ENCODE measurements at places on chromosomes 2 and 18. TPM values are rescaled to one million over a fixed set of nuclear protein-coding genes. Genes with fewer than 3 reads are reported as not detected.
A peak's percentile ranks its signal among the peaks of the same experiment; 100 is the strongest.

- H3K27ac ChIP-seq = no peak overlapping the region
- H3K27me3 ChIP-seq = no peaks in the 10 kb centered on the region
- H3K4me1 ChIP-seq = no peaks in the 10 kb centered on the region
- no peak for DNase-seq
- no peak overlapping the region for H3K4me3 ChIP-seq
Measured at GRCh38 chr18:42030586-42031182, 75.7 kb downstream of the PIK3C3 start.

DNA sequence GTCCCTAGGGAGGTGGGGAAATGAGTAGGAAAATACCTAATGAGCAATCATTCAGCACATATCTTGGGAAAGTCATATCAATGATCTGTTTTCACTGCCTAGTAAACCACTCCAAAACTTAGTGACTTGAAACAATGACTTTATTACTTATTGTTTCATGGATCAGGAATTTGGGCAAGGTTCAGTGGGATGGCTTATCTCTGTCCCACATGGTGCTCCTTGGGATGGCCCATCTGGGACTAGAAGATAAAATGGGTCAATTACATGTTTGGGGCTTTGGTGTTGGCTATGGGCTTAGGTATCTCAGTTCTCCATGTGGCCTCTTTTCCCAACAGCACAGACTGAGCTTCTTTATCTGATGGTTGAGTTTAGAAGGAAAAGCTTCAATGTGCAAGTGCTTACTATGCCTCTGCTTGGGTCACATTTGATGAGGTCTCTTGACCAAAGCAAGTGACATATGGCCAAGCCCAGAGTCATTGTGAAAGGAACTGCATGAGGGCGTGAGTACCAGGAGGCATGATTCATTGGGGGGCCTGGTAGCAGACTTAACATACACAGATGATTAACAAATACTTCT, 218.1 kb upstream of the TNP1 start:
- no peaks in the 10 kb centered on the region for H3K36me3 ChIP-seq
- H3K27ac ChIP-seq = no peak overlapping the region
- no peak overlapping the region for H3K4me3 ChIP-seq
- DNase-seq = no peak

GRCh38 chr2:50328680-50329079, 703.3 kb downstream of the NRXN1 start:
- H3K4me1 ChIP-seq = no peaks in the 10 kb centered on the region
- no peak overlapping the region for H3K4me3 ChIP-seq
- H3K27ac ChIP-seq = peak overlapping the region; percentile 61
- H3K27me3 ChIP-seq = no peaks in the 10 kb centered on the region
- DNase-seq = no peak

GRCh38 chr2:219603771-219604170, 6.1 kb downstream of the STK11IP start:
- H3K36me3 ChIP-seq = peaks cover 59% of the 10 kb centered on the region
- no peaks in the 10 kb centered on the region for H3K27me3 ChIP-seq
- DNase-seq = no peak
- no peak overlapping the region for H3K4me3 ChIP-seq
- H3K27ac ChIP-seq = no peak overlapping the region
- peaks cover 4% of the 10 kb centered on the region for H3K4me1 ChIP-seq

DNA sequence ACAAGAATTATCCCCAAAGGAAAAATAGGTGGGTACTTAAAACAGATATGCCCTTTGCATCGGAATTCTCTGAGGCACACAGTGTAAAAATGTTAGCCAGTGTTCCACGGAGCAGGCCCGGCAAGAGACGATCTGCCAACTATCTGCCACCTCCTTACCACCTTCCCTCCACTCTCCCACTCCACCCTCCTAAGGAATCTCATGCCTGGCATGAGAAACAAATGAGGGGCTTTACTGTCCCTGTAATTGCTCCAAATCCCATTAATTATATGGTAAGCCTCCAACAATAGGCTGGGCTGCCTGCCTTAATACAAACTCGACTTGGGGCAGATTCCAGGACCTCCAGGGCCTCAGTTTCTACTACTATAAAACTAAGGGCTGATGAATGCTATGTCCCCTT, 102.3 kb downstream of the ZBTB7C start:
- no peak overlapping the region for H3K27ac ChIP-seq
- no peaks in the 10 kb centered on the region for H3K36me3 ChIP-seq
- no peak overlapping the region for H3K4me3 ChIP-seq
- no peaks in the 10 kb centered on the region for H3K4me1 ChIP-seq

Gene SNORC
- total RNA-seq = 0.12 TPM

DNA sequence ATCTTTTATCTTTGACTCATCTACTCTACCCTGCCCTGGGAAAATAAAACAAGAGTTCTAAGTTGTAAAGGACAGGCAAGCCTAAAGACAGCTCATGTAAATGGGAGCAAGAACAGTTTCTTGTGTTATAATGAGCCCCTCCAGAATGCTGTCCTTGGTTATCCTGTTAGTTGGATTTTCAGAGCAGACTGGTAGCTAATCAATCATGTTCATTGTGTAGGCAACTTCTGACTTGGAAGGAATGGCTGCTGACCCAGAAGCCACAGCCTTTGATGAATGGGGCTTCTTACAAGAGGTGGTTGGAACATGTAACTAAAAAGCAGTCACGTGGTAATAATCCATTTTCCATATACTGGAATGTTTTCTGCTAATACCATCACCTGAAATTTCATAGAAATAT, 254.2 kb downstream of the AGPS start:
- no peak for DNase-seq
- no peaks in the 10 kb centered on the region for H3K27me3 ChIP-seq
- H3K36me3 ChIP-seq = no peaks in the 10 kb centered on the region
- no peaks in the 10 kb centered on the region for H3K4me1 ChIP-seq
- H3K27ac ChIP-seq = no peak overlapping the region

GRCh38 chr18:48777744-48778116, 173.0 kb downstream of the SMAD7 start:
- H3K4me1 ChIP-seq = no peaks in the 10 kb centered on the region
- no peak overlapping the region for H3K4me3 ChIP-seq
- peak; percentile 77 for DNase-seq
- H3K27me3 ChIP-seq = no peaks in the 10 kb centered on the region
- peak overlapping the region; percentile 91 for H3K27ac ChIP-seq

DNA sequence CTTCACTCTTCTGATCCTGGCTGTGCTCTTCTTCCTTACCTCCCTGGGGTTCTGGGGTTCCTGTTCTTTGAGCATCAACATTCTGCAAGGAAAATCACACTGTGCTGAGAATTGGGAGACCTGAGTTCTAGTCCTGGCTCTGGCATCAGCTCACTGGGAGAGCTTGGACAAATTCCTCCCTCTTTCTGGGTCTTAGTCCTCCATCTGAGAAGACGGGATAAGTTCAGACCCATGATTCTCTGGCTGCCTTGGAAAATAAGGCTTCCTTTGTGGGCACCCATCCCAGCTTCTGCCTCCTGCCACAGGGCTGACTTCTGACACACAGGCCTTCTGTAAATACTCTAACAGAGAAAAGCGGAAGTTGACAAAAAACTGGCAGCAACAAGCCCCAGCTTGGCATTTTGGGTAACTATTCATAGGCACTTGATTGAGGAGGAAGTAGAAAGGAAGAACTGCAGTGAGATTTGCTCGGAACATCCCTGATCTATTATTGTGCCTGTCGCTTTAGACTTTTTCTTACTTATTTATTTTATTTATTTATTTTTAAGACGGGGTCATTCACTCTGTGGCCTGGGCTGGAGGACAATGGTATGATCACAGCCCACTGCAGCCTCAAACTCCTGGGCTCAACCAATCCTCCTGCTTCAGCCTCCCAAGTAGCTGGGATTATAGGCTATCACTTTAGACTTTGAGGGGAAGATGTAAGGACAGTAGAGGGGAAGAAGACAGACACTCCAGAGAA, 7.9 kb downstream of the PCBP1 start:
- no peaks in the 10 kb centered on the region for H3K27me3 ChIP-seq
- peaks cover 19% of the 10 kb centered on the region for H3K4me1 ChIP-seq
- no peak overlapping the region for H3K4me3 ChIP-seq
- peak overlapping the region; percentile 67 for H3K27ac ChIP-seq
- peak; percentile 71 for DNase-seq

Gene EFR3B
- 2.6 TPM for total RNA-seq

DNA sequence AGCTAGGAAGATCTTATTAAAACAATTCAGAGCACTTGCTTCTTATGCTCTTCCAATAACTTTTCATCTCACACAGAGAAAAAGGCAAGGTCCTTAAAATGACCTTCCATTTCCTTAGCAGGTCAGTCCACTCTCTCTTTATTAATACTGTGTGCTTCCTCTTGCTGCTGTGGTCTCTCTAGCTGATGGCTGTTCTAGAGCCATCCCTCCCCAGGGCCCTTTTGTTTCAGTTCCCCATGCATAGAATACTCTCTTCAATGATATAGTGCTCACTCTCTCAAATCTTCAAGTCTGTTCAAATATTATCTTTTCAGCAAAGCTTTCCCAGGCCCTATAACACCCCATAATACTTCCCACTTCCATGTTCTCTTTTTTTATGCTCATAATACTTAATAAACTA, 469.3 kb downstream of the METTL4 start:
- no peaks in the 10 kb centered on the region for H3K36me3 ChIP-seq
- no peaks in the 10 kb centered on the region for H3K4me1 ChIP-seq
- no peak overlapping the region for H3K27ac ChIP-seq
- no peaks in the 10 kb centered on the region for H3K27me3 ChIP-seq
- no peak overlapping the region for H3K4me3 ChIP-seq

Gene AGAP1
- total RNA-seq = 17.2 TPM

GRCh38 chr2:31992025-31992579, 18.7 kb downstream of the MEMO1 start:
- H3K27ac ChIP-seq = no peak overlapping the region
- no peaks in the 10 kb centered on the region for H3K36me3 ChIP-seq
- H3K4me1 ChIP-seq = no peaks in the 10 kb centered on the region

Gene CCDC74B
- total RNA-seq = 2.5 TPM

GRCh38 chr2:133884739-133885381, 316.6 kb upstream of the NCKAP5 start:
- H3K36me3 ChIP-seq = no peaks in the 10 kb centered on the region
- DNase-seq = no peak
- no peak overlapping the region for H3K4me3 ChIP-seq
- no peaks in the 10 kb centered on the region for H3K4me1 ChIP-seq
- H3K27ac ChIP-seq = no peak overlapping the region
- H3K27me3 ChIP-seq = no peaks in the 10 kb centered on the region

GRCh38 chr2:12071318-12071717, 324.9 kb downstream of the LPIN1 start:
- H3K27ac ChIP-seq = no peak overlapping the region
- no peaks in the 10 kb centered on the region for H3K4me1 ChIP-seq
- H3K27me3 ChIP-seq = no peaks in the 10 kb centered on the region
- no peaks in the 10 kb centered on the region for H3K36me3 ChIP-seq

GRCh38 chr18:3111523-3112240, 98.7 kb upstream of the LPIN2 start:
- H3K36me3 ChIP-seq = peaks cover 71% of the 10 kb centered on the region
- no peak overlapping the region for H3K4me3 ChIP-seq
- no peaks in the 10 kb centered on the region for H3K27me3 ChIP-seq
- H3K4me1 ChIP-seq = no peaks in the 10 kb centered on the region

Gene PTPRM
- total RNA-seq = 106 TPM

Gene RAB6C
- total RNA-seq = not detected

GRCh38 chr18:23871410-23871809, 143.1 kb upstream of the TTC39C start:
- H3K36me3 ChIP-seq = no peaks in the 10 kb centered on the region
- H3K27me3 ChIP-seq = no peaks in the 10 kb centered on the region
- H3K4me1 ChIP-seq = no peaks in the 10 kb centered on the region
- no peak for DNase-seq
- no peak overlapping the region for H3K4me3 ChIP-seq
- H3K27ac ChIP-seq = no peak overlapping the region

- H3K36me3 ChIP-seq = no peaks in the 10 kb centered on the region
- H3K4me3 ChIP-seq = no peak overlapping the region
- H3K27ac ChIP-seq = no peak overlapping the region
- no peak for DNase-seq
Measured at GRCh38 chr18:59725142-59725541, 27.9 kb upstream of the CCBE1 start.

DNA sequence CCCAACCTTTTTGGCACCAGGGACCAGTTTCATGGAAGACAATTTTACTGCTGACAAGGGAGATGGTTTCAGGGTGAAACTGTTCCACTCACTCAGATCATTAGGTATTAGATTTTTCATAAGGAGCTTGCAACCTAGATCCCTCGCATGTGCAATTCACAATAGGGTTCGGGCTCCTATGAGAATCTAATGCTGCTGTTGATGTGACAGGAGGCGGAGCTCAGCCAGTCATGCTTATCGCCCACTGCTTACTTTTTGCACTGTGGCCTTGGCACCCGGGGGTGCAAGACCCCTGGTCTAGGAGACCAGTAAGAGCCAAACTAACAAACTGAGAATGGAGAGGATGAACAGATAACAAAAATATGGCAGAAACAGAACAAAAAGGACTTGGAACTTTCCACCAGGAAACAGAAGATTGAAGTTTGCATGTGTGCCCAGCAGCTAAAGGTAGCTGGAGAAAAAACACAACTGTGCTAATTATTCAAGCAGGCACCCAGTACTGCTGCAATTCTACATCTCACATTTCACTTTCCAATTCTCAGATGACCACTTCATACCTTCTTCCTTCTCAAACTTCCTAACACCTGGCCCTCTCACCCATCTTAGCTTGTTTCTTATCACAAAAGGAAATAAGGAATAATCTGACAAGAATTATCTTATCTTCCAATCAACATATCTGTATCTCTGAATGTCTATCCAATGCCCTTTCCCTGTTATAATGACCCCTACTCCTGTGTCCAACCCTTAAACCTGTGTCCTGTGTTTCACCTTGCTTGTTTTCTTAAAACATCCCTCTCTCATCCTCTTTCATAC, 24.8 kb downstream of the SP3 start:
- no peaks in the 10 kb centered on the region for H3K27me3 ChIP-seq
- no peaks in the 10 kb centered on the region for H3K4me1 ChIP-seq
- DNase-seq = no peak
- H3K27ac ChIP-seq = no peak overlapping the region

DNA sequence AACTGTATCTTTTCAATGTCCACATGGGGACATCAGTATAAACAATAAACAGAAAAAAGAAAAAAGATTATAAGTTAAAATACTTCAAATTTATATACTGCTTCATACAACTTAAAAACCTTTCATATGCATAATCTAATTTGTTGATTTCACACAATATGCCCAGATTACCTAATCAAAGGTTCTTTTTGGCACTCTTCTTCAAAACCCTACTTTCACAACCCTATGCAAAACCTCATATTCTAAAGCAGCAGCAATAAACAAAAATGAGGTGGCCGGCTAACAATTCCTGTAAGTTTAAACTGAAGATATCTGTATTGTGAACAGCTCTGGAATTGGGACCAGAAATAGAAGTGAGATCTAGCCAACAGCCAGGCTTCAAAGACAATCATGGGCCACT, 28.6 kb downstream of the STK17B start:
- no peak for DNase-seq
- H3K36me3 ChIP-seq = peaks cover 33% of the 10 kb centered on the region
- no peaks in the 10 kb centered on the region for H3K4me1 ChIP-seq
- no peak overlapping the region for H3K27ac ChIP-seq
- no peak overlapping the region for H3K4me3 ChIP-seq

- no peaks in the 10 kb centered on the region for H3K27me3 ChIP-seq
- H3K4me1 ChIP-seq = no peaks in the 10 kb centered on the region
- no peak for DNase-seq
- H3K4me3 ChIP-seq = no peak overlapping the region
Measured at GRCh38 chr2:218428846-218429558, 10.1 kb downstream of the VIL1 start.

- H3K4me1 ChIP-seq = peaks cover 18% of the 10 kb centered on the region
- no peak overlapping the region for H3K27ac ChIP-seq
- H3K4me3 ChIP-seq = peak overlapping the region; percentile 58
- no peaks in the 10 kb centered on the region for H3K27me3 ChIP-seq
- DNase-seq = no peak
Measured at GRCh38 chr2:186693446-186693832, 421 bp upstream of the FAM171B start.

GRCh38 chr2:179302764-179303571, 38.3 kb upstream of the SESTD1 start:
- no peak overlapping the region for H3K27ac ChIP-seq
- H3K4me1 ChIP-seq = no peaks in the 10 kb centered on the region
- no peaks in the 10 kb centered on the region for H3K36me3 ChIP-seq

Measured in right atrium auricular region (tissue), 2 donors.